Testis (tissue), 5 donors: ENCODE measurements at places on chromosomes 4 and X. TPM values are rescaled to one million over a fixed set of nuclear protein-coding genes. Genes with fewer than 3 reads are reported as not detected.

HTN3 gene
- not detected for polyA plus RNA-seq

RLIM gene
- polyA plus RNA-seq, result 11.5 TPM

PABPC5 gene
- polyA plus RNA-seq, result 2.3 TPM

MXRA5 gene
- polyA plus RNA-seq, result 8.6 TPM

IL1RAPL1 gene
- 0.13 TPM for polyA plus RNA-seq

HDAC6 gene
- 147 TPM for polyA plus RNA-seq

NLGN4X gene
- polyA plus RNA-seq, result 3.6 TPM

PRICKLE3 gene
- 2.7 TPM for polyA plus RNA-seq

KIT gene
- polyA plus RNA-seq, result 10.7 TPM

DTHD1 gene
- 5.8 TPM for polyA plus RNA-seq

PAGE2 gene
- polyA plus RNA-seq, result 34.3 TPM

ITIH6 gene
- not detected for polyA plus RNA-seq

STATH gene
- polyA plus RNA-seq, result not detected

LANCL3 gene
- 0.67 TPM for polyA plus RNA-seq

SLC25A6 gene
- 157 TPM for polyA plus RNA-seq

HMX1 gene
- polyA plus RNA-seq, result 0.65 TPM

ASB9 gene
- polyA plus RNA-seq, result 63.9 TPM

MAGEB17 gene
- polyA plus RNA-seq, result 3.7 TPM

STK26 gene
- 3.7 TPM for polyA plus RNA-seq

CD38 gene
- 2.2 TPM for polyA plus RNA-seq

RTL9 gene
- 27.1 TPM for polyA plus RNA-seq

KDR gene
- 8.3 TPM for polyA plus RNA-seq

FAT4 gene
- 2.8 TPM for polyA plus RNA-seq

TRIM2 gene
- 6.1 TPM for polyA plus RNA-seq

ANXA3 gene
- polyA plus RNA-seq, result 6.4 TPM

C4orf46 gene
- polyA plus RNA-seq, result 36.0 TPM

FABP2 gene
- not detected for polyA plus RNA-seq

KLHL5 gene
- 20.9 TPM for polyA plus RNA-seq

ADH1B gene
- polyA plus RNA-seq, result 24.6 TPM

NR3C2 gene
- 28.1 TPM for polyA plus RNA-seq

TSPAN7 gene
- polyA plus RNA-seq, result 21.5 TPM

TLR10 gene
- 0.21 TPM for polyA plus RNA-seq

SASH3 gene
- 4.8 TPM for polyA plus RNA-seq

TLR3 gene
- polyA plus RNA-seq, result 12.6 TPM

ZNF595 gene
- 7.8 TPM for polyA plus RNA-seq

LGI2 gene
- 3.4 TPM for polyA plus RNA-seq

STOX2 gene
- polyA plus RNA-seq, result 5.8 TPM

OPRPN gene
- 0.61 TPM for polyA plus RNA-seq

XG gene
- polyA plus RNA-seq, result 0.88 TPM

PASD1 gene
- polyA plus RNA-seq, result 29.4 TPM

MAP3K15 gene
- polyA plus RNA-seq, result 1.7 TPM

BST1 gene
- 6.9 TPM for polyA plus RNA-seq

AMOT gene
- 11.7 TPM for polyA plus RNA-seq

ENOPH1 gene
- polyA plus RNA-seq, result 19.9 TPM

MMRN1 gene
- 17.4 TPM for polyA plus RNA-seq

TMEM156 gene
- polyA plus RNA-seq, result 0.86 TPM

BANK1 gene
- polyA plus RNA-seq, result 5.2 TPM

SNCA gene
- polyA plus RNA-seq, result 6.4 TPM

SMC1A gene
- 18.6 TPM for polyA plus RNA-seq

SERTM2 gene
- 2.3 TPM for polyA plus RNA-seq

MAGEB10 gene
- 5.7 TPM for polyA plus RNA-seq

MAGEA12 gene
- 5.6 TPM for polyA plus RNA-seq

PRSS12 gene
- 41.5 TPM for polyA plus RNA-seq

THAP6 gene
- polyA plus RNA-seq, result 35.1 TPM

KLHL4 gene
- polyA plus RNA-seq, result 11.7 TPM

GEMIN8 gene
- 15.9 TPM for polyA plus RNA-seq

AKAP14 gene
- polyA plus RNA-seq, result 63.8 TPM

ZBTB49 gene
- 10.2 TPM for polyA plus RNA-seq

SLAIN2 gene
- polyA plus RNA-seq, result 255 TPM
